ELR (cell line): ENCODE measurements at places on chromosomes 3 and 15.

DNA sequence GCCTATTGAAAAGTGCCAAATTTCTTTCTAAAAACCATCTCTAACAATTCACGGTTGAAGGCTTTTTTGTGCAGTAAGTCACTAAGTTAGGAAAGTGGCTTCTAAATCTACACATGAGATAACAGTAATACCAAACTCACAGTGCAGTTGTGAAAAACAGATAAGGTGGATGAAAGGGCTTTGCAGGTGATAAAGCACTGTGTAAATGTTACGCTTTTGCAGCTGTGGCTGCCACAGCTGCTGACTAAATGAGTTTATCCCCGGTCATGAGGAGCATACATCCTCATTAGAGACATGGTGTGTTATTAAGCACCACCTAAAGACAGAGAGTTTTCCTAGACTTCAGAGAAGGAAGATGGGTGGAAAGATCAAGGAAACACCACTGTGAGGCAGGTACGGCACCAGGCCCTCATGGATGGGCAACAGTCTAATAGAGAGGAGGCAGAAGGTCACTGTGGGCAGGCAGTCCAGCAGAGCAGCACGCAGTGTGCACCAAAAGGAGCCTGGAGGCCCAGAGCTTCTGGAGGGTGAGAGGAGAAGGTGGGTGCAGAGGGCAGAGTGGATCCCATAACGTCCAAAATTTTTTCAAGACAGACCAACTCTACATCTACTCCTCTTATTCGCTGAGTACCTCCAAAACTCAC, 68.5 kb downstream of the FMN1 start:
- DNase-seq, result no peak

- no peak for DNase-seq
Measured at GRCh38 chr3:51390246-51391074, 625 bp upstream of the RBM15B start.

DNA sequence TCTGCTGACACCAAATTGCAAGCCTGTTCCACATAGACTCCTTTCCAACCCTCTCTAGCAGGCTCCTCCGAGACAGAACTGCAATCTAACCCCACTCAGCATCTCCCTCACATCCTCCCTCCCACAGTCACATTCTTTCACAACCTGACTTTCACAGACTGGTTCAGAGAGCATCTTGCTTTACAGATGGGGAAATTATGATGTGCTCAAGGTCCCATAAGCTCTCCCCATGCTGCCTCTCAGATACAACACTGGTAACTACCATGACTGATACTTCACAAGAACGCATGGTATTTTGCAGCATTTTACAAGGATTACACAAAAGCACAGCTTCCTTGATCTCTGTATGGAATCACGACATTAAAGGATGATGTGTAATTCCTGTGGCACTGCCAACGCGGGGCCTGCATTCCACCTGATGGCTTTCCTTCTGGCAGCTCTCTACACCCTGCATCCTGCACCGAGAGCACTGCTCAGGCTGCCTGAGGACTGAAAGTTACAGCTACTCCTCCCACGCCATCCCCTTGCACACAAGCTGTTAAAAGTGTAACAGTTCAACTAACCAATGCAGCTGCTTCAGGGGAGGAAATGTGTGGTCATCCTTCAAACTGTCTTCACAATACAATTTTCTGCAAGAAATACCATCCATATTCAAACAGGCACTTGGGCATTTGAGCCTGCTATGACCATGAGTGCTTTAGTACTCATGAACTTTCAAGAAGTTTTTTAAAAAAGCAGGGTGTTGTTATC, 27.6 kb downstream of the TBC1D2B start:
- DNase-seq, result peak; percentile 77

GRCh38 chr3:73213896-73214295, 152.4 kb downstream of the EBLN2 start:
- DNase-seq, result no peak

DNA sequence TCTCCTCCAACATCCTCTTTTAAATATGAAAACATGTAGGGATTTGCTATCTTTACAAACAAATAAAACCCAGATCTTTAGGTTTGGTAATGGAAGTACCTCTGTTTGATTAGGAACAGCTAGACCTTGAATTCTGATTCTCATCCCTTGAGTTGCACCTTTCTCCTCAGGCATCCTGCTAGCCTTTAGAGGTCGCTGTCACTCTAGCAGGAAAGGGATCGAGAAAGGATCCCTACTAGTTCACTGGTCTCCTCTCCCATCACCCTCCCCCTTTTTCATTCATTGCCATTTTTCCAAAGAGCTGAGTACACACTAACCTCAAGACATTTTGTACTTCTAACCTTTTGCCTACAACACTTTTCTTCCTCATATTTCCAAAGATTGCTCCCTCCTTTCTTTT, 569.8 kb downstream of the RBMS3 start:
- no peak for DNase-seq

DNA sequence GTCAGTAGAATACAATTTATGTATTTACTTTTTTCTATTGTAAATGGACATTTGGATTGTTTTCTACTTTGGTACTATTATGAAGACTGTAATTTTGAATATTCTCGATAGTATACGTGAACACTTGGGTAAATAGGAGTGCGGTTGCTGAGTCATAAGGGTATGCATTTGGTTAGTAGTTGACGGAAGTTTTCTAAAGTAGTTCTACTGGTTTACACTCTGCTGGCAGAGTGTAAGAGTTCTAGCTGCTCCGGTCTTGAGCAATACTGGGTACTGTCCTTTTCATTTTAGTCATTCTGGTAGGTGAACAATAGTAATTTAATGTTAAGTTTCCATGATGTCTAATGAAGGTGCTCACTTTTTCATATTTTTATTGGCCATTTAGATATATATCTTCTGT, 70.0 kb downstream of the MEF2A start:
- DNase-seq, result no peak

DNA sequence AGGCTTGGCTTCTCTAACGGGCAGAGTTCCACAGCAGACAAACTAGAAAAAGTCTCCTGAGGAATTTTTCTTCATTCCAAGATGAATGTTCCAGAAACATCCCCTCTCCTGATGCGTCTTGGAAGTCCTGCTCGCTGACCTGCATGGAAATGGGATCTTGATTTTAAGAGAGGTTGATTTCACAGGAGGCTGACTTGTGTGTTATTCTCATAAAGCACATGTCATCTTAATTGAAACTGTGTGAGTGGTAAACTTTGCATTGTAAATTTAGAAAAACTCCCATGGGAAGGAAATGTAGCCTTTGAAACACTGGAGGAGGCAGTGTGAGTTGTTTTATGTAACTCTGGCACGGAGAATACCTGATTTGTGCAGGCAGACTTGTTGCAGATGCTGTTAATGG, 337.8 kb upstream of the NR2E3 start:
- no peak for DNase-seq

DNA sequence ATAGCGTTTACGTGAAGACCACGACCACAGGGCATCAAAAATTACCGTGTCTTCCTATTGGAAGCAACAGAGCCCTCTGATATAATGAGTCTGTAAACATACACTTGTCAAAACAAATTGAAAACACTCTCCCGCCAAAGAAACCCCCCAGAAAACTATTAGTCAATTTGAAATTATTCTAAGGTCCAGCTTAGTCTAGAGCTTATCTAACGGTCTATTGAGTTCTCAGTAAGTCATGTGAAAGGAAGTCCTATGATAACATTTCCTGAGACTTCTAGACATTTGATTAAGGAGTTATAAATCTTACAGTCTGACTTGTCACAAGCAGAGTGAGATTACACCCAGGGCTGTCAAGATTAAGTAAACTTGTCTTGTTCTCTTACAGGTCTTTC, 356.3 kb downstream of the FOXP1 start:
- DNase-seq, result no peak

- DNase-seq, result no peak
Measured at GRCh38 chr3:87182023-87182422, 45.1 kb upstream of the CHMP2B start.

- no peak for DNase-seq
Measured at GRCh38 chr15:58200739-58201138, 62.6 kb downstream of the AQP9 start.

DNA sequence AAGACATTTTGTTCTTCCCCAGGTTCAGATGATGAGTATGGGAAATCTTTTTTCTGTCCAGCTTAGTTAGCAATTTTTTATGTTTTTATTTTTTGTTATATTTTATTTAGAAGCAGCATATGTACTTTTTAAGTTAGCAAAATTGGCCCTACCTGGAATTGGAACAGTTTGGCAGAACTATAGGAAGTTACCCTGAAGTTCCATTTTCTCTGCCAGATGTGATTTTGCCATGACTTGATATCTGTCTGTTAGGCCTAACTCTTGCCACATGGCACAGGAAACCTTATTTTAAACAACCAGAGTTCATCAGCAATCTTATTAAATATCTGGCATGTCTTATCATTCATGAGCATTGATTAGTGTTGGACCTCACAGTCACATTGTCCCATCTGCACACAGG, 67.1 kb downstream of the ADAMTSL3 start:
- DNase-seq, result no peak

DNA sequence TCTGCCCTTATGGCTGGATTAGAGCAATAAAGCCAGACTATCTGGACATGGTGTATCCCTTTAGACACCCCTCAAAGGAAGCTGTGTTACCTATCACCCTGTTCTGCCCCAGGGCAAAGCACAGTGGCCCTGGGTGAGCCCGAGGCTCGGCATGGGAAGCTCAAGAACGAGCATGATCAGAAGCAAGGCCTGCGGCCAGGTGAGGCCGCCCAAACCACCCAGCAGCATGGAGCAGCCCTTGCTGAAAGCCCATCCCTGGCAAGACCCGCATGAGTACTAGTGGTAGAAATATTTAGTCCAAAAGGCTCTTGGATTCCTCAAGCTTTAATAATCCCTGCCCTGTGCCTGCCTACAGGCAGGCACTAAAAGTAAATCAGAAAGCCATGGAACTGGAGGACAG, 261.1 kb downstream of the MEX3B start:
- no peak for DNase-seq

DNA sequence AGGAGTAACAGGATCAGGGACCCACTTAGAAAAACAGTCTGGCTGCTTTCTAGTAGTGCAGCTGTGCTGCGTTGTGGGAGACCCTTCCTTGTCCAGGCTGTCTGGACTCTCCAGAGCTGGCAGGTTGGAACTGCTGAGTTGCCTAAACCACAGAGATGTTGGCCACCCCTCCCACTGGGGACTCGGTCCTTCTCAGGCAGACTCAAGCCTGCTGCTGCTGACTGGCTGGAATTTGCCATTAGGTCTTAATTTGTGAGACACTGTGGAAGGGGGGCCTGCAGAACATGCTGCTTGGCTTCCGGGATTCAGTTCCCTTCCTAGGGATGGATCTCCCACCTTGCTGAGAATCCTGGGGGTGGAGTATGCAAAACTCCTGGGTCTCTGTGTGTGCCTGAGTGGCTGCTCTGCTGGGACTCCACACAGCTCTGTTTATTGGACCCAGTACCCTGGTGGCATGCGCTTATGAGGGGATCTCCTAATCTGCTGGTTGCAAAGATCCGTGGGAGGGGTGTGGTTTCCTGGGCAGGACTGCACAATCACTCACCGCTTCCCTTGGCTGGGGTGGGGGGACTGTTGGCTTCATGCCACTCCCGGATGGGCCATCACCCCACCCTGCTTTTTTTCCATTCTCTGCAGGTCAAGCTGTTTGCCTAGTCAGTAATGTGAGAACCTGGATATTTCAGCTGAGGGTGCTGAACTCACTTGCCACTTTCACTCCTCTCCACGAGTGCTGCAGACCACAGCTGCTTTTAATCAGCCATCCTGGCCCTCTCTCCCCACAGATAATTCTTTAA, 150.5 kb downstream of the CFAP20DC start:
- DNase-seq, result no peak

DNA sequence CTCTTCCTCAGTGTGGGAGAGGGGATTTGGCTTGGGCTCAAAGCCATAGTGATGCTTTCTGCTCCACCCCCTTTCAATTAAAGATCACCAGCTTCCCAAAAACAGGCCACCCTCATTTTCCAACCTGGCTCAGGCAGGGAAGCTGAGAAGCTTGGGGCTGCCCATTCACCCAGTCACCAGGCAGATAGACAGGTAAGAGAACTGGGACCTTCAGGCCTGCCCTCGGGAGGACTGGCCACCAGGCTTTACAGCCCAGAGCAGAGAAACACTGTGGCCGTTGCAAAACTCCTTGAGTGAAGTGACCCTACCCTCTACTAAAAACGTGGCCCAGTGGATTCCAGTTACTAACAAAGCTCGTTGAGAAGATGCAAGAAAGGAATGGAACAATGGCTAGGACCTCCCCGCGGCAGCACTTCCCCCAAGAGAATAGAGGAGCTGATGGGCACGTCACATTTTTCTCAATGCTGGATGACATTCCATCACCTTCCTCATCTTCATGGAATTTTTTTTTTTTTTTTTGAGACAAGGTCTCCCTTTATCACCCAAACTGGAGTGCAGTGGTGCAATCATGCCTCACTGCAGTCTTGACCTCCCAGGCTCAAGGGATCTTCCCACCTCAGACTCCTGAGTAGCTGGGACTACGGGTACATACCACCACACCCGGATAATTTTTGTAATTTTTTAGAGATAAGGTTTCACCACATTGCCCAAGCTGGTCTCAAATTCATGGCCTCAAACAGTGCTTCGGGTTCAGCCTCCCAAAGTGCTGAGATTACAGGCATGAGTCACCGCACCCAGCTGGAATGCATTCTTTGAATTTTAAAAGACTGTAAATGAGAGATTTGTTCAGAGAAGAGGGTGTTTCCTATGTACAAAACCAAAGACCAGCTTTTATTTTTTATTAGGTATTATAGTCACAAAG, 37.9 kb downstream of the LIPC start:
- DNase-seq, result peak; percentile 90

DNA sequence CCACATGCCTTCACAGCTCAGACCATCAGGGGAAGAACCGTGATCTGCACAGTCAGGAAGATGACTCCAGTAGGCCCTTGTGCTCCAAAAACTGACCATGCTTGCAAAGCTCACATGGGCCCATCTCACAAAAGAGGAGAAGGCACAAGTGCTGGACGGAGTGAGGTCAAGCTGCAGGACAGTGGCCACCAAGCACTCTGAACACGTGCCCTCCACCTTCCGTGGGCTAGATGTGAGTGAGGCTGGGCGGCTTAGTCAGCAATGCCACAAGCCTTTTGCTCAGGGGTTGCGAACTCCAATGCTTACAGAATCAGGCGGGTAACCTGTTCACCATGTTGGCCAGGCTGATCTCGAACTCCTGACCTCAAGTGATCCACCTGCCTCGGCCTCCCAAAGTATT, 70.9 kb downstream of the SCN5A start:
- no peak for DNase-seq

DNA sequence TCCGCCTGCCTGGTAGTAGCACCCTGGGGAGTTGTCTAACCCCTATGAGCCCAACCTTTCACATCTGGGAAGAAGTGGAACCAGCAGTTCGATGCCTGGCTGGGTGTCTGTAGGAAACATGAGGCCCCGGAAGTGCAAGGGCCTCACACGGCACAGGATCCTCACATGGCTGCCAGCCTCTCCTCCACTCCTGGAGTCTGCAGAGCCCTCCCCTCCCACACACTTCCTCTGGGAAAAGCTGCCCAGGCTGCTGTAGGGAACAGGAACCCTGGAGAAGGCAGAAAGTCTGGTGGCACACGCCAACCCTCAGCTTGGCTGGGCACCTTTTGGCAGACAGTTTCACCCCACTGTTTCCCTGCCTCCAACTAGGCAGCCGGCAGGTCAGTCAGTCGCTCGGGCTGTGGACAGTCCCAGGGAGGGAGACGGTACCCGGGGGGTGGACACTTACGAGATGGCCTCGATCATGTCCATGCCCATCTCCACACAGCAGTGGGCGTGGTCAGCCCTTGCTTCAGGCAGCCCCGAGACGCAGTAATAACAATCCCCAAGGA, 118.4 kb downstream of the ADCY5 start:
- DNase-seq, result no peak
